Lung (tissue), 17 donors: ENCODE measurements at places on chromosomes 7 and 10.

- DNase-seq = no peak
Measured at GRCh38 chr10:70753026-70753663, 32.0 kb downstream of the TBATA start.

DNA sequence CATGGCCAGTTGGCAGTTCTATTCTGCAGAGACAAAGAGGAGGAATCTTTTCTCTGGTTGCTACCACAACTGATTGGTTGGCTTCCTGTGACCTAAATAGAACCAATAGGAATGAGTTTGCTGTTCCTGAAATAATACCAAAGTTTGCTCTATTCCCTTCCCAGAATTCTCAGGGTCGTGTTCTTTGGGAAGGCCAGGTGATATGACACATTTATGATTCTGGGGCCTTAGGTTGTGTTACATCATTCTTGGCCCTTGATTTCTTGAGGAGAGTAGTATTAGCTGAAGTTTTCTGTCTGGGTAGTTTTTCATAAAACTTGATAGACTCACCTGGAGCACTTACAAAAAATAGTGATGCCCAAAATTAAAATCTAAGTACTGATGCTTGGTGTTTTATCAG lies 171.9 kb downstream of the LRRC4 start:
- no peak for DNase-seq

DNA sequence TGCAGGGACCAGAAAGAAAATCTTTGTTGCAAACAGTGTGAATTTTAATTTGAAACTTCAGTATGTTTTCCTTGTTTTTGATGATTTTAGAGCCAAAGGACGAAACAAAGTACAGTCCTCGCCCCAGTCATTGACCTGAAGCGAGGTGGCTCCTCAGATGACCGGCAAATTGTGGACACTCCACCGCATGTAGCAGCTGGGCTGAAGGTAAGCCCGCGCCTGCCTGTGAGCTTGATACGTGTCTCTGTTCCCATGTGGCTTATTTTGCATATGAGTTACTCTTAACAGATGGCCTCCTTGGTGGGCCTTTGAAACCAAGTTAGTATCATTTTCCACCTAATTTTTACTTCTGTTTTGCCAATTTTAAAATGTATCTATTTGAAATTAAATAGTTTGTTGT lies 12.3 kb downstream of the RBM17 start:
- no peak for DNase-seq

- DNase-seq = no peak
Measured at GRCh38 chr7:23275912-23276311, 23.2 kb upstream of the MALSU1 start.

DNA sequence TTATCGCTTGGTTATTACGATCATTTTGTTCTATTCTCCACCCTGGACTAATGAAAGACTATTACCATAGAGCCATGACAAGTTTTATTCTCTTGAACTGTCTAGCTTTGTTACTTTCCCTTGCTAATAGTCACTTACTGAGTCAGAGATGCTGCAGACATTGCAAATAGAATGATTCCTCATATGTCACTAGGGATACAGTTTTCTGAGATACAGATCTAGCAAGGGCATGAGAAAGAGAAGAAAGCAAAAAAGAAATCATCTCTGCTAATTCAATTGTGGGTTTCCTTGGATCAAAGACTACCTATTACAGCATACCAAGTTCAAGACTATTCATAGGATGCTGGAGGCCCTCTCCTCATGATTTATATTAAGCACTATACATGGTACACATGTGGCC lies 204.3 kb downstream of the MBL2 start:
- DNase-seq = no peak

DNA sequence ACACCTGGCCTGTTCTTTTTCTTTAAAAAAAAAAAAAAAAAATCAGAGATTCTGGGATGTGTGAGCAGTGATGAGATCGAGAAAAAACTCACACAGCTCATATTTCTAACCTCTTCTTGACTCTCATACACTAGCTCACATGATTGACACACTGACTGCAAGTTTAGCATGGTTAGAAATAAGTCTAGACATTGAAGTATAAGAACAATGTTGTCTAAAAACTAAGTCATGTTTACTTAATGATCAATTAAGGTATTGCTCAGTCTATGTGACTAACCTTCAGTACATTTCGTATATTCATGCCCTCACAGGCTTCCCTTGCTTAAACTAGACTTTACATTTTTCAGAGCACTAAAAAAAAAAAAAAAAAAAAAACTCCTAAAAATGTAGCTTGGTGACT lies 775.1 kb downstream of the GATA3 start:
- no peak for DNase-seq

DNA sequence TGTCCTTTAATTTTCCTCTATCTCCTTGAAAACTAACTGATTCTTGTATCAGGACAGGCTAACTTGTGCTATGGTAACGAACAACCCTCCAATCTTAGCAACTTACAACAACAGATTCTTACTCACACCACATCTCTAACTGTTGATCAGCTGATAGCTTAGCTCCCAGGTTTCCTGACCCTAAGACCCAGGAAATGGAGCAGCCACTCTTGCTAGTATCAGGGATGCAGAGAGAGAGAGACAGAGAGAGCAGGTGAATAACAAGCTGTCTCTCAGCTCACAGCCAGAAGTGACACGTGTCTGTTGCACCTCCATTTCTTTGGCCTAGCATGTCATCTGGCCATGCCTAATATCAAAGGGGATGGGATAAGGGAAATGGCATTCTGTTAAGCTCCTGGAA lies 1289.0 kb upstream of the AUTS2 start:
- no peak for DNase-seq
